ENCODE measurements at places on chromosomes 1 and 21.
A peak's percentile ranks its signal among the peaks of the same experiment; 100 is the strongest.

DNA sequence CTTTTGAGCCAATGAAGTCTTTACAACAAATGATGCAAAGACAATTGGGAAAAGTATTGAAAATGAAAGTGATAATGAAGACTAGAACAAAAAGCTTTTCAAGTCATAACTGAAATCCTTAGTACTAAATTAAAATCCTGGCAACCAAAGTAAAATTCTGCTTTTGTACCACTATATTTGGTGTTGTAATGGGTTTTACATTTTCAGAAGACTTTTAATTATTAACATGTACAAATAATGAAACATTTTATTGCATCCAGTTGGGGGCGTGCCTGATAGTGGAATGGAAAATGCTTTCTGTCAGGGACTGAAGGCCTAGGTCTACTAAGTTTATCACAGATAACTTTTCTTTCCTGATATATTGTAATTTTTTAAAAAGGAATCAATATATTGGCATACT lies 89.4 kb downstream of the SDCCAG8 start:
- DNase-seq = no peak

- DNase-seq = no peak
Observed at GRCh38 chr1:152537496-152537895, 23.2 kb downstream of the CRCT1 start.

DNA sequence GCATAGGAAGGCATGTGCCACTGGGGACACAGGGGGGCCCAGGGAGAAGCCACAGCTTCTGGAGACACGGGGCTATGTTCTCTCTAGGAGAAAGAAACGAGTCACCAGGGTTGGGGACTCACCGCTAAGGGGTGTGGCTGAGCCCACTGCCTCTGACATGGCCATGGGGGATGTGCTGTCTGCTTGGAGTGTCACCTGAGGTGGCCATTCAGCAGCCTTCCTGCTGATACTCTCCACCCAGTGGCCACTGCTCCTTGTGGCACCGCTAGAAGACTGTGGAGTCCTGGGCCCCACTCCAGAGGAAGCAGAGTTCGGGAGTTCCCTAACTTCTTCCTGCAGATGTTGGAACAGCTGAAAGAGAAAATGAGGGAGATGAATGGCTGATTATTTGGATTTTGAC lies 91.2 kb upstream of the SLC45A1 start:
- DNase-seq = no peak

DNA sequence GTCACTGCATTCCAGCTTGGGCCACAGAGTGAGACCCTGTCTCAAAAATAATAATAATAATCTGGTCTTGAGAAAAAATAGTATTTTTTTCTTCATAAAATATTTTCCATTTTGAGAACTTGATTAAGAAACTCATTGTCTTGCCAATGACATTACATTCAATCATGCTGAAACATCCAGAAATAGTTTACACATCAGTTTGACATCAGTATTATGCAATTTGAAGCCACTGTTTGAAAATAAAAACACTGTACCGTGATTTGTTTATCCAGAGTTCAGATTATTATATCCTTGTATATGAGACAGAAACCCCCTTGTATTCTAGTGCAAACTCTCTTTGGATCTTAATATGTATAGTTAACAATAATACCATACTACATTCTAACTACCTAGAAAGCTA lies 6.9 kb downstream of the FMO2 start:
- no peak for DNase-seq

DNA sequence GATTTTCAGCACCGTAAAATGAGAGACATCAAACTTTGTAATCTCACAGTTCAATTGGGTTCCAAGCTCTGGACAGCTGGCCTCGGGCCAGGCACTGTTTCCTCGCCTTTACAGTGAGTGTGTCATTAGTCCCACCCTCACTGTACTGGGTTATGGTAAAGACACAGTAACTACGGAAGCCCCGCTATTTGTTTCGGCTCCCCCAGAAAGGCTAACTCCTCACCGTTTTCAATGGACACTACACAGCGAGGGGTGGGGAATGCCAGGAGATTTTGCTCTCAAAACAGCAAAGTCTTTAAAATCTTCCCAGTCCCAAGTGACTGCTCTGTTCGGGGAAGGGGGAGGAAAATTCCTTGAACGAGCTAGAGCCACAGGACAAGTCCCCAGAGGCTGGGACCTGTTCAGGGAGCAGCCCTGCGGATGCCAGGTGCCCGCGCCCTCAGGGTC lies 757 bp upstream of the SPSB1 start:
- no peak for DNase-seq

DNA sequence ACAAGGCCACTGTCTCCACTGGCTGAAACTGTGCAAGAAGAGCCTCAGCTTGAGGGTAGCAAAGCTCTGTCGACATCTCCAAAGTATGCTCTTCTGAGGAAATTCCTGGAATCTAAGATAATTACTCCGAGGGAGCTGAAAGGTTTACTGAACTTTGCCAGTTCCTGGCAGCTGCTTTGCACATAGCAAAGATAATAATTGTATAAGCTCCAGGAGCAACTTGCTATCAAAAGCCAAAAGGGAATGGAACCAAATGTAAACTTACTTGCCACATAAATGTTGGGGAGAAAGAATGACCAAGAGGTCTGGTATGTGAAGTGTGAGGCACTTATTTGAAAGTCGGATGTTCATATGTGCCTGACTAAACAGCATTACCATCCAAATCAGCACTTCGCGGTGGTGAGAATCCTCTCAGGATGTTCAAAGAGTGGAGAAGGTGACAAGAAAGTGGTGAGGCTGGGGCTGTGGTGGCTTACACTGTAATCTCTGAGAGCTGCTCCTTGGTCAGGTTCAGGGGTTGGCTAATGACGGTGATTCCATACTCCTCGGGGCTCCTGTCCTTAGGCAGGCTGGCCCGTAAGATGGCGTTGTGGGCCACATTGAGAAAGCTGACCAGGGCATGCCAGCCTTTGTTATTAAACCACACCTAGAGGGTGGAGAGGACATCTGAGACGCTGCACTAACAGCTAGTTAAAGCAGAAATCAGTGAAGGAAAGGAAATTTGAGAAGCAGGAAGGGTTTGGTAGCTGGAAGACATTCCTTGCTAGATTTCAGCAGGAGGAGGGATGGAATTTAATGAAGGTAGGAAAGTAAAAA lies 100.0 kb downstream of the ABCA4 start:
- DNase-seq = no peak

GRCh38 chr1:172990598-172991215 lies 60.0 kb downstream of the TNFSF18 start:
- DNase-seq = no peak

GRCh38 chr1:92698932-92699331 lies 86.0 kb downstream of the EVI5 start:
- DNase-seq = no peak

- DNase-seq = no peak
Observed at GRCh38 chr1:56133522-56134472, 445.6 kb downstream of the PLPP3 start.

DNA sequence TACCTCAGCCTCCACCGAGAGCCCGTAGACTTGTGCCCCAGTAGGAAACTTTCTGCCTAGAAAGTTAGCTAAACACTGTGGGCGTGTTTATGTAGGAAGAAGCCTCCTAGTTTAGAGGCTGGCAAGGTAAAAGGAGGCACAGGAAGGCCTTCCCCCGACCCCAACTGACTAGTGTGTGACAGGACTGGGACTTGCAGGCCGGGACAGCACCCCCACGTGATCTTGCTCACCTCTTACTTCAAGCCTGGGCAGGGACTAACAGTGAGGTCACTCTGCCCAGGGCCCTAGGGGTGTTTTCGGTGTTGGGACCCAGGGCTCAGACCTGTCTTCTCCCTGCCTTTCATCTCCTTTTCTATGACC lies 392 bp upstream of the TAGLN2 start:
- no peak for DNase-seq

DNA sequence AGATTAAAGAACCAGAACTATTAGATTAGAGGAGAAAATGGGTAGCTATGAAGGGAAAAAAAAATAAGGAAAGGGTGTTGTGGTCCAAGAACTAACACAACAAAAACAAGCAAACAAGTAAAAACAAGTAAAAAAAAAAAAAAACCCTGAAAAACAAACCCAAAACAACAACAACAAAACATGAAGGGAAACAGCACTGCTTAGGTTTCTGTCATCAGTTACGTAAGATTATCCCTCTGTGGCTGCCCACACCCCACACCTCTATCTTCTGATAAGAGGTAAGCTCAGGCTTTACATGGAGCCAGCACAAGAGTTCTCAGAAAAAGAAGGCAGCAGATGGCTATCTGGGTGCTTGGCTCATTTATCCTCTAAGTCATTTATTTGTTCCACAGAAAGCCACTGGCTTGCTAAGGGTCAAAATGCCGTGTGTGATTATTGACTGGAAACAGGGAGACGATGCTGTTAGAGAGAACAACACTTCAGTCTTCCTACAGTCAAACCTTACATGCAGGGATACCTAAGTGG lies 57.5 kb downstream of the KIAA0319L start:
- peak; percentile 12 for DNase-seq

DNA sequence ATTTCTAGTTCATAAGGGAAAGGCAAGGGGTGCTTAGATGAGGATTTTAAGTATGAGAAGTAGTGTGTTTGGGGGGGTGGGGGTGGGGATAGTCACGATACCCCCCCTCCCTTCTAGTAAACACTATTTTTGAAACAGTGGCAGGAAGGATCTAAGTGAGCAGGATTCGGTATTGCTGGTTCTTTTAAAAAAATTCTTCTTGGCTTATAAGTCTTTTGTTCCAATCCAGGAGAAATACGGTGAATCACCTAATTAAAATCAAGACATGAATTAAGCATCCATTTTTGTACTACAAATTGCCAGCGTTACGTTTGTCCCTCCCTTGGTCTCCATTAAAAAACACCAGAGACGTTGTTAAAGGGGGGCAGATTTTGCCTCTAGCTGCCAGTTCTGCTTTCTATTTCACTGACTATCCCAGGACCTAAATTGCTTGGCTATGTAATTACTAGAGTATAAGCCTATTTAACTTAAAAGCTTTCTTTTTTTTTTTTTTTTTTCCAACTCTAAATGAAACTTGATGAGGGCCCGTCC lies 911 bp downstream of the LMO4 start:
- no peak for DNase-seq

GRCh38 chr1:19311503-19311930 lies 427 bp downstream of the AKR7A2 start:
- no peak for DNase-seq

DNA sequence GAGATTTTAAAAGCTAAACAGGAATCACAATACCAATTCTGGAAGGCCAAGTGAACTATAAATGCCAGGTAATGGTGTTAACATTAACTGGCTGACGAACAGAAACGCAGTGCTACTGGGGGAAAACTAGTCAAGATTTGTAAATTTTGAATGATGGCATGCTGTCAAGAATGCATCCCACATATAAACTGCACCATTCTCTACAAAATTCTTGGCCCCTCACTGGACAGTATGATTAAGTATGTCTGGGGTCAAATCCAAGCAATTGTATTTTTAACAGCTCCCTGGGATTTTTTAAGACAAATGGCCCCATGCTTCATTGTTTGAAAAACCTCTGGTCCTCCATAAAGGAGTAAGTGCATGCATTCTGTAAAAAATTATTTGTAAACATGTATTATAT lies 73.2 kb upstream of the COA6 start:
- DNase-seq = no peak

DNA sequence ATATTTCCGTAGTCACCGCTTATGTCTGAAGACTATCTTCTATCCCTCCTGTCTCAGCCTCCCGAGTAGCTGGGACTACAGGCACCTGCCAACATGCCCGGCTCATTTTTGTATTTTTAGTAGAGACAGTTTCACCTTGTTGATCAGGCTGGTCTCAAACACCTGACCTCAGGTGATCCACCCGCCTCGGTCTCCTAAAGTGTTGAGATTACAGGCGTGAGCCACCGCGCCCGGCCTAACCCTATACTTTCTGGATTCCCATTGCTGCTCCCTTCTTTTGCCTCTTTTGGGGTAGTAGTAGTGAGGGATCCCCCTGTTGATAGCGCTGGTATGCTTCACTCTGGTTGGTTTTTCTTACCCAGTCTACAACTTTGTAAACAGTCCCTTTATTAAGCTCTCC lies 5.7 kb upstream of the SYF2 start:
- no peak for DNase-seq

- no peak for DNase-seq
Observed at GRCh38 chr1:165248969-165249571, 107.4 kb downstream of the LMX1A start.

DNA sequence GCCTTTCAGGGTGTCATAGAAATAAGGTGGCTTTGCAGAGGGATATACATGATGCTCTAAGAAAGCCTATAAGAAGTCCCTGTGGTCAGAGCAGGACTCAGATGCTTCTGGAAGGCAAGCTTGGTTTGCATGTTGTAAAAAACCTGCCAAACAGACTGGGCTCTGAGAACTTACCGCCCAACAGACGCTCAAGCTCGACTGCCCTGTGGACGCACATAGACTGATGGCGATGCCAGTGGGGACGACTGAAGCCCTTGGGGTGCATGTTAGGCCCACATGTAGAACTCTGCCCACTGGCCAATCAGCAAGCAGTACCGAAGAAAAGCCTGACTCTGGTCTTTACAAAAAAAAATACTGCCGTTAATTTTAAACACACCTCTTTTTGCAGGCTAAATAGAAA lies 133.8 kb downstream of the NAV1 start:
- no peak for DNase-seq

DNA sequence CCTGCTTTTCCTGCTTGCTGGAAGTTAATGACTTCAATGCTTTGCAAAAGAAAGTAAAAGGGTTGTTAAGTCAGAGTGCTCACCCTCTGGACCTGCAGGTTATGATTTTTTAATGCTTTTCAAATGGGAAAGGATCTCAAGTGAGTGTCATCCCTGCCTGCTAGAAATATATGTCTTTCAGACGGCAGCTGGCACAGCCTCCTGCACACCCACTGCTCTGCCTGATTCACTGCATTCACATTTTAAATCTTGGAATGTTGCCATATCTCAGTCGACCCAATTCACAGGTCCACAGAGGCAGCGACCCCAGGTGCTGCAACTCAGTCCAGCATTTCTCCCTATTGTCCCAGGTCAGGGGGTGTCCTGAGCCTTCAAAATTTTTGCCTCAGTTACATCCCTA lies 10.7 kb downstream of the DUSP23 start:
- no peak for DNase-seq

DNA sequence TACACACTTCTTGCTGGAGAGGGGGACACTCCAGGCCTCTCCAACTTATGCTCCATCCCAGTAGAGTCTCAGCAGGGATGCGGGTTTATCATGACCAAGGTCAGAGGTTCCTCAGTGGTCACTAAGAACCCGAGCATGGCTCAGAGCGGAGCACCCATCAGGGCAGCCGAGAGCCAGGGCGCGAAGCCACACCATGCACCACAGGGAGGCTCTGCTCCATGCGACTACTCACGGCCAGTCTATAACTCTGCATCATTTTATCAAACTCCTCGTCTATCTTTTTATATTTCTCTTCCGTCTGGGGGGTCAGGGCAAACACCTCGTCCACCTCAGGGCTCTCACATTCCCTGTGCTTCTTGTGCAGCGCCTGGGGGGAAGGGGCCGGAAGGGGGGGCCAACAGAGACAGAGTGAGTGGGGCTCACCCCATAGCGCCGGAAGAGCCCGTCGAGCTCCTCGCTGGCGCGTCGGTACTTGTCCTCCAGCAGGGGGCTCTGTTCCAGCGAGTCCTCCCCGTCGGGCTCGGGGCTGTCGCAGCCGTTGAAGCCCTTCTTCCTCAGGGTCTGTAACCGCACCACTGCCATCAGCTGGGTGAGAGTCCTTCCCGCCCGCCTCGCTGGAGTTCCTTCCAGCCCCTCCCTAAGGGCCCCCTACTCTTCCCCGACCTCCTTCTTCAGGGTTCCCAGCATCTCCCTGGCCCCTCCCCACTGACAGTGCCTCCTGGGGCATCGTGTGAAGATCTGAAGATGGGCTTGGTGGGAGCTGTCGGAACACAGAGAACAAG lies 20.0 kb downstream of the MEF2D start:
- peak; percentile 74 for DNase-seq

GRCh38 chr1:183879494-183879893 lies 74.6 kb downstream of the RGL1 start:
- DNase-seq = no peak

- no peak for DNase-seq
Observed at GRCh38 chr1:226046240-226046639, 16.3 kb upstream of the H3-3A start.
